ENCODE measurements at places on chromosomes 1 and 21. TPM values are rescaled to one million over a fixed set of nuclear protein-coding genes. Genes with fewer than 3 reads are reported as not detected.
A peak's percentile ranks its signal among the peaks of the same experiment; 100 is the strongest.

Gene MARCKSL1
- 4.2 TPM for total RNA-seq

Gene SMIM1
- 12.4 TPM for total RNA-seq

Gene C1orf167
- 2.3 TPM for total RNA-seq

DNA sequence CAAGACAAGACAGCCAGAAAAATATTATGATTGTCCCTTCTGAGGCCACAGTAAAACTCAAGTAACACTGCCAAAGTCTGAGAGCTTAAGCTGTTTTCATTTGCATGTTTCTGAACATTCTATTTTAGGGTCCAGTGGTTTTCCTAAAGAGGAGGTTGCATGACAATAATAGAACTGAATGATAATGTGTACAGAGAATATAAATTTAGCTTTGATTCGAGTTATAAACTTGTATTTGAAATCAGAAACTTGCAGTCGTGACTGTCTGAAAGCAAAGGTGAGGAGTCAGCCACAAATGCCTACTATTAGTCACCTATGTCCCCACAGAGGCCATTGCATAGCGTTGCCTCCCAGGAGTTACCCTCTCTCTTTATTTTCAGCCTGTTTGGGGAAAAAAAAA, 363.1 kb upstream of the ADGRL2 start:
- no peaks in the 10 kb centered on the region for H3K36me3 ChIP-seq
- no peak overlapping the region for H3K4me3 ChIP-seq
- no peaks in the 10 kb centered on the region for H3K27me3 ChIP-seq

Gene RSPO1
- total RNA-seq, result 1.2 TPM

Gene RCSD1
- total RNA-seq, result 19.0 TPM

DNA sequence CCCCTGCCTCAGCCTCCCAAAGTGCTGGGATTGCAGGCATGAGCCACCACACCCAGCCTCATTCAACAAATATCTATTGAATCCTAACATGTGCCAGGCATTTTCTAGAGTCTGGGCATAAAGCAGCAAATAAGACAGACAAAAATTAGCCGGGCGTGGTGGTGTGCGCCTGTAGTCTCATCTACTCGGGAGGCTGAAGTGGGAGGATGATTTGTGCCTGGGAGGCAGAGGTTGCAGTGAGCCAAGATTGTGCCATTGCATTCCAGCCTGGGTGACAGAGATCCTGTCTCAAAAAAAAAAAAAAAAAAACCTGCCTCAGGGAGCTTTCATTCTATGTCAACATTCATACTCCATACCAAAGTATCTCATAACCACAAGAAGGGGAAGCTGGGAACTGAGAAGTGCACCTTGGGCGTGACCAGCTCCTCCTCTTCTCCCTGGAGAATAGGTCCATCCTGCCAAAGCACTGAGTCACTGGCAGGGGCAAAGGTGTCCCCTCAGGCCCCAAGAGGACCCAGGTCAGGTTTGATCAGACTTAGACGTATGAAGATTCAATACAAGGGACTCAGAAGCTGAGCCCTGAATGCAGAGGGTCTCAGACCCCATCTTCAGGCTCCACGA, 36.8 kb upstream of the PPP1R15B start:
- H3K36me3 ChIP-seq, result peaks cover 62% of the 10 kb centered on the region
- H3K27me3 ChIP-seq, result no peaks in the 10 kb centered on the region
- H3K4me1 ChIP-seq, result peaks cover 48% of the 10 kb centered on the region
- H3K27ac ChIP-seq, result no peak overlapping the region

- H3K27me3 ChIP-seq, result peaks cover 10% of the 10 kb centered on the region
- no peak overlapping the region for H3K27ac ChIP-seq
- no peak for DNase-seq
Measured at GRCh38 chr1:2469103-2469940, 6.8 kb upstream of the PLCH2 start.

DNA sequence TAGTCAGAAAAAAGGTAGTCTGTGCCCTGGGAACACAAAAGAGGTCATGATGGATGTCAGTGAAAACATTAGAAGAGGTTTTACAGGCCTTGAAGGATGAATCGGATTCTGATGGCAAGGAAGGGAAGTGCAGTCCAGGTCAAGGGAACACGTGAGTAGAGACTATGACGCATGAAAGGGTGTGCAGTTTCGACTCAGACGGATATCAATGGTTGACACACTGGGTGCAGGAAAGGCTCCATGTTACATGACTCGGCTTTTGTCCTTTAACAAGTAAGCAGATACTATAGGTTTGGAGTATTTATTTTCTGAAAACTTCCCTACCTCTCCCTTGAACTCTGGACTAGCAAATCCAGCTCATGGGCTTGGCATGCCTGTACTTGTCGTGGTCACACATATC, 55.3 kb downstream of the SEC16B start:
- no peaks in the 10 kb centered on the region for H3K4me1 ChIP-seq
- H3K27me3 ChIP-seq, result no peaks in the 10 kb centered on the region
- H3K27ac ChIP-seq, result no peak overlapping the region
- no peak overlapping the region for H3K4me3 ChIP-seq

- no peaks in the 10 kb centered on the region for H3K27me3 ChIP-seq
- peaks cover 42% of the 10 kb centered on the region for H3K4me1 ChIP-seq
- H3K4me3 ChIP-seq, result no peak overlapping the region
- H3K27ac ChIP-seq, result no peak overlapping the region
Measured at GRCh38 chr1:155124503-155125463, 2.9 kb upstream of the EFNA1 start.

Gene PTGS2
- 2.7 TPM for total RNA-seq

DNA sequence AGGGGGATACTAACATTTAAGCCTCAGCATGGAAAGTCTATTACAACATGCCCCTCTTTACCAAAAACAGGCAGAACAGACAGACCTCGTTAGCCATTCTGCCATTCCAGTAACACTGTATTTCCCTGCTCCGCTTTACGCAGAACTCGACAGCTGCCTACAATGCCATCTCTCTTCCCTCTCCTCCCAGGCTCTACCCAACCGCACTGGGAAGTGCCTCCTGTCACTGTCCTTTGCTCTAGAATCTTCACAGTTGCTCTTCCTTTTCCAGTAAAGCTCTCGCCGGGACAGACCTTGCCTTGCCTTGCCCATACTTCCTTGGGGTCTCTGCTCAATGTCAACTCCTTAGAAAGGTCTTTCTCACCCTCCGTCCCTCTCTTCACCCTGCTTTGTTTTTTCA, 22.8 kb downstream of the COA6 start:
- peaks cover 3% of the 10 kb centered on the region for H3K36me3 ChIP-seq
- no peaks in the 10 kb centered on the region for H3K4me1 ChIP-seq
- H3K27ac ChIP-seq, result no peak overlapping the region
- no peaks in the 10 kb centered on the region for H3K27me3 ChIP-seq
- peak; percentile 26 for DNase-seq

Gene CRYAA
- total RNA-seq, result not detected

DNA sequence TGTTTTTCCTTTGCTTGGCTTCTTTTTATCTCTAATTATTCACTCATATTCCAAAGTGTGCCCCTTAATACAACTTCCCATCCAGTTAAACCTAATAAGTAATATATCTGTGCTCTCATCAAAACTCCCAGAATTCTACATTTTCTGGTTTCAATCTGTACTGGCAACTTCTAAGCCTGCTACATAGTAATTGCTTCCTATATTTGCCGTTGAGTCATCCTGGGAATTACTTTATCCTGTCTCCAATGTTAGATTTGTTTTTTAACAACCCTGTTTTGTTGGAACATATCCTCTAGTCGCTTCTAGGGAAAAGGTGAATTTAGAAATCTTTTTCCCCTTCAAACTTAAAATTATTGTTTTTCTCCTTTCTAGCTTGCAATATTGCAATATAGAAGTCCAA, 620.5 kb upstream of the PKN2 start:
- DNase-seq, result no peak
- H3K4me3 ChIP-seq, result no peak overlapping the region
- no peaks in the 10 kb centered on the region for H3K36me3 ChIP-seq
- H3K4me1 ChIP-seq, result peaks cover 9% of the 10 kb centered on the region

All from esophagus muscularis mucosa (tissue), 4 donors.